Thoracic aorta endothelial cell (primary cell): ENCODE measurements at places on chromosomes 16 and 17. TPM values are rescaled to one million over a fixed set of nuclear protein-coding genes. Genes with fewer than 3 reads are reported as not detected.

Gene WNK4
- total RNA-seq, result 0.50 and 0.66 TPM in 2 replicates

Gene SPECC1
- 5.2 TPM in 2 replicates for total RNA-seq

Gene TBC1D3C
- total RNA-seq, result 0.13 TPM in 1 of 2 replicates, not detected in the other

Gene FA2H
- total RNA-seq, result not detected in 2 replicates

Gene ANKS4B
- total RNA-seq, result not detected in 2 replicates

Gene MT1F
- 0.36 and 0.53 TPM in 2 replicates for total RNA-seq
